GM06990 (cell line): ENCODE measurements at places on chromosomes 6 and 20.

DNA sequence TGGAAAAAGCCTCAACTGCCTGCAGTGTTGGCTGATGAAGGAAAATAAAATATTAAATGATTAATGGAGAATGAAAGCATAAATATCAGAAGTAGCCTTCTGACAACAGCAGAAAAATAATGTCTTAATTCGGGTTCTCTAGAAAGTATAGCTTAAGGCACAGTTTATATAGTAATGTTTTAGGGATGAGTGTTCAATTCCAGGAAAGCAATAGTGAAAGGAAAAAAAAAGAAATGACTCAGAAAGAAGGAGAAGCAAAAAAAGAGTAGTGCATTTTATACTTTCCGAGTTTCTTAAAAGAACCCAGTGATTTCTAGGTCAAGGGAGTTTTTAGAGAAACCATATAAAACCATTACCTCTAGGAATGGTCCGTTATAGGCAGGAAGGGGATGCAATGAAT lies 137.3 kb downstream of the HTR1B start:
- DNase-seq, result no peak

GRCh38 chr20:63225082-63225454 lies 9.1 kb upstream of the YTHDF1 start:
- DNase-seq, result no peak

- no peak for DNase-seq
Observed at GRCh38 chr6:40903456-40903855, 135.6 kb downstream of the UNC5CL start.

DNA sequence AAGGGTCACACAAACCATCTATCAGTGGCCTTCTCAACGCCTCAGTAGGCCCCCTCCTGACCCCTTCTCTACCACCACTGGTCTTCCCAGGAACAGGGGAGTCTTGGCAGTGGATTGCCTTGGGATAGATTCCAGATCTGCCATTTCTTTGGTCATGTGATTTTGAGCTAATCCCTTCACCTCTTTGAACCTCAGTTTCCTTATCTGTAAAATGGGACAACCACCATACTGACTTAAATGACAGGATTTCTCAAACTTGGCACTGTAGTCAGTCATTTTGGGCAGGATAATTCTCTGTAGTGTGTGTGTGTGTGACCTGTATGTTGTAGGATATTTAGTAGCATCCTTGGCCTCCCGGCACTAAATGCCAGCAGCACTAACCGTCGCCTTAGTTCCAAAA lies 89.1 kb downstream of the CDH22 start:
- DNase-seq, result no peak

GRCh38 chr6:121550491-121551010 lies 115.1 kb downstream of the GJA1 start:
- DNase-seq, result no peak

DNA sequence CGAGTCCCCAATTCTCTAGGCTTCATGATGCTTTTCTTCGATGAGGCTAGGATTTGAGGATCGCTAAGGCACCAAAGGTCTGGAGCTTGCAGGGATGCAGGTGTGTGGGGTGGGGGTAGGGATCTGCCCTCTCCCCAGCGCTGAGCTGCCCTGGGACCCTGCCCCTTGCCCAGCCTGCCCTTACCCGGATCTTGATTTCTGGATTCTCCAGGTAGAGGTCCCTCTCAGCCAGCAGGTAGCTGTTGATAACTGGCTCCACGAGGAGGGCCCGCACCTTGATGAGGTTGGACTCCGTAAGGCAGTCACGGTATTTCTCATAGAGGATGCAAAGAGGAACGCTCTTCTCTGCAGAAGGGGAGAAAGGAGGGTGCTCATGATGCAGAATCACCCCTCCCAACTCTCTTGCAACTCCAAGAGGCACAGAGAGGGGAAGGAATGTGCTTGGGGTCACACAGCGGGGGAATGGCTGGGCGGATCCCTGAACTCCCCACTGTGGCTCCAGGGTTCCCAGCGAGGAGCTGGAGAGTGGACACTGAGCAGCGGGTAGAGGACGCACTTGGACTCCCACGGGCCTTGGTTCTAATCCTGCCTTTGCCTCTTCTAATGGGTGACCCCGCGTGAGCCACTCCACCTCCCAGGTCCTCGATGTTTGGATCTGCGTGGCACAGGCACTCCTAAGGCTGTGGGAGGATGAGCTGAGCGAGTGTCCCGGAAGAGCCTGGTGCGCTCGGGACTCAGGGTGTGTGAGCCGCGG lies 32.7 kb downstream of the TGM2 start:
- DNase-seq, result no peak

DNA sequence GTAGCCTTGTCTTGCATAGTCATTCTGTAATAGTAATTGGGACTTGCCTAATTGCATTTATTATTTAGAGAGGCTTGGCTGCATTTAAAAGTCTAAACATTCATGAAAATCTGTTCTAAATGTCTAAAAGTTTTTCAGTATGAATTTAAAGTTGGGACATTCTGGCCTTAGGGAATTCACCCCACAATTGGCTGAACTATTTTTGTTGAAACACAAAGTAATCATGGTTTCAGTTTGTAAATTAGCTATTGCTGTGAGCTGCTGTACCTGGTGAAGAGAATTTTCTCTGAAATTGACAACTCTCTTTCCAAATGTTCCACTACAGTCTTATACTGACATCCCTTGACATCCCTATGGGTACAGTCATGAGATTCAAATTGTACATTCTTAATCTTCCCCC lies 253.0 kb downstream of the FARS2 start:
- DNase-seq, result no peak

DNA sequence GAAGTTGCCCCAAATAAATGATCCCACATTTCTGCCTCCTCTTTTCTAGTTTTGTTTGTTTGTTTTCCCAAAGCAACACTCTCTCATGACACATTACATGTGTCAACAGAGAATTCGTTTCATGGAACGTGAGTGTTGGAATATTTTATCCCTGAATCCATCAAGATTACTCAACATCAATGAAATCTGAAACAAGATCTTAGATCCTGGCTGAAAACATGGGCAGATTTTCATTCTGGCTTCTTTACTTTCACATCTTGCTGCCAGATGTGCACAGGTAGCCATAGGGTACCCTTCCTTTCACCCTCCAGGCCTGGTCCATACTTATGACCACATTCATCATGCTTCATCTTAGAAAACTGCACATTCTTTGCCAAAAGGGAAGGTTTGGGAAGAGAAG lies 347.0 kb downstream of the DOK5 start:
- DNase-seq, result no peak

GRCh38 chr6:38549180-38549579 lies 90.5 kb downstream of the BTBD9 start:
- no peak for DNase-seq

- DNase-seq, result no peak
Observed at GRCh38 chr20:44247586-44248409, 690 bp downstream of the GDAP1L1 start.

GRCh38 chr6:46329568-46329967 lies 158.8 kb upstream of the ENPP5 start:
- no peak for DNase-seq

DNA sequence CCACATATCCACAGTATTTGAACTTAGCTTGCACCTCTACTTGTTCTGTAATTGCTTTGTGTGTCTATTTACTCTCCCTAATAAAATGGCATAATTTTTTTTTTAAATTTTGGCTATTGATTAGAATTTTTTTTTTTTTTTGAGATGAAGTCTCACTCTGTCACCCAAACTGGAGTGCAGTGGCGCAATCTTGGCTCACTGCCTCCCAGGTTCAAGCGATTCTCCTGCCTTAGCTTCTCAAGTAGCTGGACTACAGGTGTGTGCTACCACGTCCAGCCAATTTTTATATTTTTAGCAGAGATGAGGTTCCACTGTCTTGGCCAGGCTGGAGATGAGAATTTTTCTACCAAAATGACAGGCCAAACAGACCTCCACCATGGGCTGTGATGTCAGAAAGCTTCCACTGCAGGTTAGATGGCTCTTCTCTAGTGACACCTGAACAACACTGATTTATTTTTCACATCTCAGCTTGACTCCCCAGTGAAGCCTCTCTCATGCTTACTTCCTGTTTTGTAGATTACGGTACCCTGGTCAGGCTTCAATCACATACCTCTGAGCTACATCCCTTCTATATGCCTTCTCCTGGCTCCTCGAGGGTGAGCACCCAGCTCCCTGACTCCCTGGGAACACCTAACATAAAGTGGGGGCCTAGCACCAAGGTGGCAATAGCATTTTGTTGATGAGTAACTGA lies 112.8 kb downstream of the ARHGAP18 start:
- DNase-seq, result no peak

- no peak for DNase-seq
Observed at GRCh38 chr6:168232989-168233874, 86.3 kb downstream of the DACT2 start.

DNA sequence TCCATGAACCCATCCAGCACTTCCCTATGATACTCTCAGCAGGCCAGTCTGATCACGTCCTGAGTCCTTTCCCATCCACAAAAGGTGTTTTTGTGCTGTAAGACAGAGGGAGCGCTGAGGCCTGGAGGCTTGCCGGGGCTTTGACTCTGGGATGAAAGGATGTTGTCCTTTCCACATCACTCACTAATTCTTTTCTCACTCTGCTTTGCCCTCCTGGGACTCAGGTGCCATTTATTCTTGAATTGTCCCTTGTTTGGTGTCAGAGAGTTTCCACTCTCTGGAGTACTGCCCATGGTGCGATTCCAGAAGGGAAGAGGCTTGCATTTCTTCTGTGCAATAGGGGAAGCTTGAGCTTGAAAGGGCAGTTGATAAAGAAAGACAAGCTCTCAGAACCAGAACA lies 15.3 kb upstream of the TUBB2B start:
- DNase-seq, result no peak

GRCh38 chr20:48562586-48563116 lies 265.1 kb downstream of the PREX1 start:
- no peak for DNase-seq

DNA sequence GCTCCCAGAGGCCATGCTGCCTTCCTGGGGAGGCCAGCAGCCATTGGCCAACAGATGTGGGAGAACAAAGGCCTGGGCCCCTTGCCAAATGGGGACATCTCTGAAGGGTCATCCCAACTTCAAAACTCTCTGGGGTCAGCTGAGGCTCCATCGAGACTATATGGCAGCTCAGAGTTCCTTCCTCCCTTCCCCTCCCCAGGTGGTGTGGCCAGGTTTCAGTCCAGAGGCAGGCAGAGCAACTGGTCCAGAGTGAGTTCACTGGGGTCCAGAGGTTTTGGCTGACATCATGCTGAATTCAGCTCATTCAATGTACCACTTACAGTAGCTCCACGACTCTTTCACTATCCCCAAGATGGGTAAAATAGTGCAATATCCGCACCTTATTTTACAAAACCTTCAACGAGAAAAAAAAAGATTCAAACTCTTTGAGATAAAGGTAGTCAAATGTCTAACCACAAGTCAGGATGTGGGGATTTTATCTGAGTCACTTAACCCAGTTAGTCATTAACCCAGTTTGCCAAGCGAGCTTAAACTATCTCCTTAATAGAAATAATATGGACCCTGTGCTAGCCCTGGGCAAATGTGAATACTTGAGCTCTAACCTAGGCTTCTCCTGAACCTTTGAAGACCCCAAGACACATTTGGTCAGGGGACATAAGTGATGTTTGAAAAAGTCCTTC lies 108.4 kb upstream of the PLEKHG1 start:
- no peak for DNase-seq

DNA sequence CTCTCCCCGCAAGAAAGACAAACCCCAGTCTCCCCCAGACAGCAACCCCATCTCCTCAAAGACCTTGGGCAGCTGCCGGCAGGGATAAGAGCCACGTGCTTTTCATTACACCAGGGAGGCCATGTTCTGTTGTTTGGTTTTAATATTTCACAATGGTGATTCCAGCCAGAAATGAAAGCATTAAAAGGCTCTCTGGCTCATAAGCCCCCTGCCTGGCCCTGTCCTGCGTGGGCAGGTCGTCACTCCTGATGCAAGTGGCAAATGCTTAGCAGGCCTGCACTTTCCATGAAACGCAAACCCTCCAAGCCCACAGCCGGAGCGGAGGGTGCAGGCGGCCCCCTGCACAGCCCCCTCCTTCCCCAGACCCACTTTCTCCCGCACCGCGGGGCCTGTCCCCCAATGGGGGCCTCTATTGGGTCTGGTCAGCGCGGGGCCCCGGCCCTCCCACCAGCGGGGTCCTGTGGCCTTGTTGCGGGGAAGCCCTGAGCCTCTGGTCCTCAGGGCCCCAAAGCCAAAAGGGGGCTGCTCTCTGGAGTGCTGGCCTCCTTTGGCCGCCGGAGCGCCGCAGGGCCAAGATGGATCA lies 77.2 kb downstream of the TMEM242 start:
- no peak for DNase-seq

DNA sequence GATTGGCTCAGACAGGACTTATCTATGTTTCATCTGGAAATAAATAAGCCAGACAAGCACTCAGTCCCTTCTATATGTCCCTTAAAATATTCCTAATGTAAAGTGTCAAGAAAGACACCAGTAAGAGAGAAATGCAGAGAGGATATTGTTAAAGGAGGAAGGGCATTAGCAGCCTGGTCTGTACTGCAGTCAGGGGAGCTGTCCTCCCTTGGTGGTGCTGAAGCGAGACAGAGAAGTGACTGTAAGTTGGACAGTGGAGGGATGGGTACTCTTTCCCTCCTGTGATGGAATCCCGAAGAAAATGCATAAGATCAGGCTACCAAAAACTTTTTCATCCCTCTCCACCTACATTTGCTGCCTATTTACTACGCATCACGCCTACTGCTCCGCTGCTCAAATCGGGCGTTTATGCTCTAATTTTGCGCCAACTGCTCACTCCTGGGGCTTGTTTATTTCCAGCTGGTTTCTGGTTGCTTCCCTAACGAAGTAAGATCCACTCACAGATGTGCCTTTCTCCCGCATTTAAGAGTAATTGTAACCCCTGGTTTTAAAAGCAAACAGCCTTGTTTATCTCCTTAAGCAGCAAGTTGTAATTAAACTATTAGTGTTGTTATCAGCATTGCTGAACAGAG lies 35.2 kb downstream of the PHACTR1 start:
- DNase-seq, result no peak

DNA sequence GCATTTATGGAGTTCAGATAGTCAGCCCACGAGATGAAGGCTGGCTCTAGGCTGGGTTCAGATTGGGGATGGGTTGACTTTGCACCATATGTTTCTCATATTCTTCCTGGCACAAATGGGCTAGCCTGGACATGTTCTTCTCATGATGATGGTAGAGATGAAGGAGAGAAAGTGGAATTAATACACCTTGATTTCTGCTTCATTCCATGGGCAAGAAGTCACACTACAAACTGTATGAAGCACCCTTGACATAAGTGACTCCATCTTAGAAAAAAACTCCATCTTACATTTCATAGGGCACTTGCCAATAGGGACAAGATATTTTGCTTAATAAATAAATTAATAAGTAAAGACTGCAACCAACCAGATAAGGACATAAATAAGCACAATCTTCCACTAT lies 12.0 kb upstream of the CD83 start:
- DNase-seq, result no peak

DNA sequence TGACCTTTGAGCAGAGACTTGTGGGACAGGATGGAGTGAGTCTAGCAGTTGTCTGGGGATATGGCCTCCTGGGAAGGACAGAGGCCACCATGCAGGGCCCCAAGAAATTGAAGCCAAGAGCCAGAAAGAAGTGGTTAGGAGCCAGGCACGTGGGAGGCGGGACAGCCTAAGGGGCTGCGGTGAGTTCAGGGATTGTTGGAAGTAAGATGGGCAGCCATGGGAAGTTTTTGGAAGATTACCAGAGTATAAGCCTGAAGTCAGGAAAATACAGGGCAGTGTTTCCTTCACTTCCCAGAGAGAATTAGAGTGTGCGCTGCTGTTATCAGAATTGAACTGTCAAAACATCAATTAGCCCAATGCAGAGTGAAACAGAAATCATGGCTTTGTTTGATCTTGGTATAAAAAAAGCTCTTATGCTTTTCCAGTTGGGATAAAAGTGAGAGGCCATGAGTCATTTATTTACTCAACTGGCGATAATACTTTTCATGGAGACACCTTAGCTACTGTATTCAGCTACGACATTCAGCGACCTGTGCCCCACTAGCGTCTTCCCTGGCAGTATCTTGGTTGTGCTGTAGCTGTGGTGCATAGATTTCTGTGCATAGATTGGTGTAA lies 66.9 kb downstream of the PHACTR2 start:
- no peak for DNase-seq
